NCI-H1092 treated with DMSO at 0.1 percent for 48 hours (cell line): ENCODE measurements at places on chromosomes 7 and 10.

- DNase-seq: no peak
Observed at GRCh38 chr10:129373718-129374117, 93.3 kb upstream of the MGMT start.

DNA sequence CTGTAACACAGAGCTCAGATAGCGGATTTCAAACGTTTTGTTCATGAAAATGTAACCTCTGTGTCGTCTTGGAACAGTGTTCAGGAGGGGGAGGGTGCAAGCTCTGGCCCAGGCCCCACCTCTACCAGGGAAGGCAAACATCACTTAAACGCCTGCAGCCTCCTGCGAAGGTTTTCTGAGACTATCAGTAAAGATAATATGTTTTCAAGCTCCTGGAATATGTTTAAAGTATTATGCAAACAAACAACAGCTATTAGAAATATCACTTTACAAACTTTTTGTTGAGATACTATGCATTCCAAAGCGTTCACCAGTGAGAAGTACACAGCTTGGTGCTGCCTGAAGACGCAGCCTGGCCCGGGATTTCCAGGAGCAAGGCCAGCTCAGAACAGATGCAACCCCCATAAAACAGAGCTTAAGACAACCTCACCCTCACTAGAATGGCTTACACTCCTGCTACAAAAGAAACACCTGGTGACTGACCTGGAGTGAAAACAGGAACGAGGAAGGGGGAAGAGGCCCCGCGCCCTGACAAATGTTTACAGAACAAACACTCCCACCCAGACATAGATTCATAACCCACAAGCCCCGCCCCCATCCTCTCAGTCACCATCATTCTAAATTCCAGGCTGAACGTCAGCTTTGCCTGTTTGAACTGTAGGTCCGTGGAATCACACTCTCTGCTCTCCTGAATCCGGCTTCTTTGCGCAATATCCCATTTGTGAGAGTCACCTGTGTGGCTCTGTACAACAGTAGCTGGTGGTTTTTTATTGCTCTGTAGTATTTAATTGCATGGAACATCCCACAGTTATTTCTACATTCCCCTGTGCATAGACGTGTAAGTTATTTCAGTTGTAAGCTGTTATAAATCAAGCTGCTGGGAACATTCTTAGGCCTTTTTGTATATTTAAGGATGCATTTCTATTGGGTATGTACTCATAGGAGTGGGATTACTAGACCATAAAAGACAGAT lies 155.0 kb downstream of the PTPRN2 start:
- DNase-seq: peak; percentile 96

DNA sequence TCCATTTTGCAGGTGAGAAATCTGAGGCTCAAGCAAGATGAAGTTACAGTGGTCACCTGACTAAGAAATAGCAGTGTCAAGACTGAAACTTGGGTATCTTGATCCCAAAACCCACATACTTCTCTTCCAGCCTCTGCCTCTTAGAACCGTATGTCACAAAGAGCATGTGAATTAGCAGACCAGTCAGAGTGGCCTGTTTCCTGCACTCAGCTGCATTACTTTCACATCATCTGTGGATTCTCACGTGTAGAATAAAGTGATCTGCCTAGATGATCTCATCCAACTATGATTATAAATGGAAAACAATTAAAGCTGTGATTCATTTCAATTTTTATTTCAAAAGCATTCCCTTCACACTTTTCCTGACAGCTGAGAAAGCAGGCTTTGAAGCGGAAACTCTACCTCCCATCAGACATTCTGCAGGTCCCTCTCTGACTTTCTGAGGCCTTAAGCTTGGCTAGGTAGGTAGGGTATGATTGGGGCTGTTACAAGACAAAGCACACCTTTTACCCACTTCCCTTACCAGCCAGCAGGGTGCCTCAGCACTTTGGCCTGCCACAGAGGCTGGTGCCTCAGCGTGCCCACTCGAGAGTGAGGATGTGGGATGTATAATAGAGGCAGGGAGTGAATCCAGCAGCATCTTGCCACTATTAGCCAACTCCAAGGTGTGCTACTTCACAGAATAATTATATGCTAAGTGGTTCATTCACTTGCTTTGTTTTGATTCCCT lies 70.2 kb upstream of the PDE1C start:
- no peak for DNase-seq

GRCh38 chr7:29443552-29443951 lies 120.1 kb upstream of the PRR15 start:
- no peak for DNase-seq

- no peak for DNase-seq
Observed at GRCh38 chr7:82172017-82172416, 271.6 kb downstream of the CACNA2D1 start.

DNA sequence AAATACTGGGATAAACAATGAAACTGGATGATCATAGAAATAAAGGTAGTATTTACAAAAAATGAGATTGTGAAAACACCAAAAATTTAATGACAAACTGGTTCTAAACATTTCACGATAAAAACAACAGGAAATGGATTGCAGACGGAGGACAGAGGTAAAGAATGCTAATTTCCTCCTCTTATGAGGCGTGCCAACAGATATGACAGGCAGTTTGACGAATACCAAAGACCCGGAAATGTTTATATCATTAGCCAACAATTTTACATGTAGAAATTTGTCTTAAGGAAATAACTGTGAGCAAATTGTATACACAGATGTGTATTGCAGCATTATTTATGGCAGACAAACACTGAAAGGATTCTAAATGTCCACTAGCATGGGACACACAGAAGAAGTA lies 162.0 kb upstream of the MGMT start:
- no peak for DNase-seq

DNA sequence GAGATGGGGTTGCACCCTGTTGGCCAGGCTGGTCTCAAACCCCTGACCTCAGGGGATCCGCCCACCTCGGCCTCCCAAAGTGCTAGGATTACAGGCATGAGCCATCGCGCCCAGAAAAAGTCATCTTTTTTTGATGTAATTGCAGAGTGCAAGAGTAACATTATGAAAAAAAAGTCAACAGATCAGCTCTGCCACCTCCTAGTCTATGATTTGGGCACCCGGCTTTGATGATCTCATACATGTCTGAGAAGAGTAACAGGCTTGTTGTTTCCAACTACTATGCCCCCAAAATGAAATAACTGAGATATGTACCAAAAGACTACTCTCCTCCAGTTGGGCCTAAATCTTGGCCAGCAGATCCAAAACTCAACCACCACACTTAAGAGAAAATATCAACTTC lies 40.8 kb downstream of the VOPP1 start:
- DNase-seq: no peak

DNA sequence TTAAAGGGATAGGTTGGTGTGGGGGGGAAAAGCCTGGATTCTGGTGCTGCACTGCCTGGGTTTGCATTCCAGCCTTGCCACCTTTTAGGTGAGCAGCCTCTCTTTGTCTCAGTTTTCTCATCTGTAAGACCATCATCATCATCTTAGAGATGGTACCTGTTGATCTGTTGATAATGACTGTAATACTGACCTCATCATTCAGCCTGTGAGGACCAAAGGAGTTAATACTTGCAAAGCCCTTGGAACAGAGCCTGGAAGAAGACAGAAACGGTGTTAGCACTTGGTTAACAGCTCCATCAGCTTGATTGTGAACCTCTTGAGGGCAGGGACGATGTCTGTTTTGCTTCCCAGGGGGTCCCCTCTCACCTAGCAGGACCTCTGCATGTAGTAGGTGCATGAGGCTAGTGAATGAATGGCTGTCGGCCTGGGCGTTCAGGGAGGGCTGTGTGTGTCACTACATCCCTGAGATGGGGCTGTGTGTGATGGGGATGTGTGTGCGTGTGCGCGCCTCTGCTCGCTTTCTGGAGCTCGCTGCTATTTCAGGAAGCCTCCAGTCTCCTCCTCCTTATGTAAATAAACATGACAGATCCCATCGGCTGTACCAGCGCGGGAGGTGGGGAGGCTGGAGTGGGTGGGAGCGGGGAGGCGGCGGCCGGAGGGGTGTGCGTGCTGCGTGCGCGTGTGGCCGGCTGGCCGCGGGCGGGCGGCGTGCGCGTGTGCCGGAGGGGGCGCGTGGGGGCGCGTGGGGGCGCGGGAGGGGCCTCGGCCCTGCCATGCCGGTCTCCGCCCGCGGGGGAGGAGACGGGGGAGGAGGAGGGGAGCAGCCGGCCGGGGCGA lies 61.2 kb downstream of the NEURL1 start:
- peak; percentile 60 for DNase-seq

- DNase-seq: no peak
Observed at GRCh38 chr10:126101736-126102135, 205.4 kb downstream of the FANK1 start.

DNA sequence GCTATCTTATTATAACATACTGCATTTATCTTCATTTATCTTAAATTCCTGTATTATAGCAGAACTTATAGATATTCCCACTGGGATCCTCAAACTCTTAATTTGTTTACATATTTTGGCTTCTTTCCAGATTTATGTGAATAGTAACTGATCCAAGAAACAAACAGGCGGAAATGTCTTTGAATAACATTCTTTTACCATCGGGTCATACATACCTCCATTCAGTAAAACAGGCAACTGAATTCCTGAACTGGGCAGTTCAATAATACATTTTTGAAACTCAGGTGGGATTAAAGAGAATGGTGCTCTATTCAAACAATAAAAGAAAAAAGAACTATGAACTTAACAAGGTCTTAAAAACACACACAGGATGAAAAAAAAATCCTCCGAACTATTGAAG lies 337.4 kb downstream of the CRPPA start:
- peak; percentile 24 for DNase-seq

- DNase-seq: no peak
Observed at GRCh38 chr10:91935886-91936285, 12.3 kb downstream of the BTAF1 start.
